ENCODE measurements at places on chromosomes 4 and X.

GRCh38 chr4:8330821-8331574 lies 61.4 kb downstream of the HTRA3 start:
- no peak for DNase-seq

- no peak for DNase-seq
Observed at GRCh38 chrX:17323397-17323796, 51.6 kb upstream of the NHS start.

DNA sequence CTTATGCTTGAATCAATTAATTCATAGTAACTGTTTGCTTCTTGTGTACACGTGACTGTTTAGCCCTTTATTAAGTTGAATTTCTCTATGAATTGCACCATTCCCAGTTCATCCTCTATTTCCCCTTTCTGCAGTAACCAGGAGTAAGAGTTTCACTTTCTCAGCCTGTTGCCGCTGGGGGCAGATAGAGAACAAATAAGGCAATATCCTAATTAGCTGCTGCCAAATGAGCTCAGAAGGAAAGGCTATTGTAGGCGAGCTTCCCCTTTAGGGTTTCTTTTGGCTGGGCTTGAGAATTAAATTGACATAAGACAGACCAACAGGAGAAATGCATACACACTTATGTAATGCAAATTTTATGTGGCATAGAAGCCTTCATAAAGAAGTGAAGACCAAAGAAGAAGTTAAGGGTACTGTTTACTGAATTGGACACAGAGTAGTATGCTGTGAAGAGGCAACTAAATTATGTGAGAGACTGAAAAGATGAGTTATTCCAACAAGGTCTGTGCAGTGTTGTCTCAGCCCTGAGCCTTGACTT lies 1594.7 kb downstream of the TECRL start:
- DNase-seq: no peak

- no peak for DNase-seq
Observed at GRCh38 chr4:135777361-135777760, 1575.8 kb upstream of the PABPC4L start.

DNA sequence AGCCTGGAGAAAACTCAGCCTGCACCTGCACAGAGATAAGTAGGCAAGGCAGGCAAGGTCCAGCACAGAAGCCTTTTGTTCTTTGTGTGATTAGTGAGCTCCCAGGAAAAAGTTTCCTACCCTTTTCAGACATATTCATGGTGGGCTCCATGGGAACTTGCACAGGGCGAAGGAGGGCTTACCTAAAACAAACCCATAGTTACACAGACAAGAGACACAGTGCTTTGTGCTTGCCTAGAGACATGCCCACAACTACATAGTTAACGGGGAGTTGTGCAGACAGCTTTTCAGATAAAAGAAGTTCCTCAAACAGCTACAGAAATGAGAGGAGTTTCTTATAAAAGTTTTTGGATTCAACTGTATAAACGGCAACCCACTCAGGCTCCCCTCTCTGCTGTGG lies 180.5 kb downstream of the GLUD2 start:
- no peak for DNase-seq

DNA sequence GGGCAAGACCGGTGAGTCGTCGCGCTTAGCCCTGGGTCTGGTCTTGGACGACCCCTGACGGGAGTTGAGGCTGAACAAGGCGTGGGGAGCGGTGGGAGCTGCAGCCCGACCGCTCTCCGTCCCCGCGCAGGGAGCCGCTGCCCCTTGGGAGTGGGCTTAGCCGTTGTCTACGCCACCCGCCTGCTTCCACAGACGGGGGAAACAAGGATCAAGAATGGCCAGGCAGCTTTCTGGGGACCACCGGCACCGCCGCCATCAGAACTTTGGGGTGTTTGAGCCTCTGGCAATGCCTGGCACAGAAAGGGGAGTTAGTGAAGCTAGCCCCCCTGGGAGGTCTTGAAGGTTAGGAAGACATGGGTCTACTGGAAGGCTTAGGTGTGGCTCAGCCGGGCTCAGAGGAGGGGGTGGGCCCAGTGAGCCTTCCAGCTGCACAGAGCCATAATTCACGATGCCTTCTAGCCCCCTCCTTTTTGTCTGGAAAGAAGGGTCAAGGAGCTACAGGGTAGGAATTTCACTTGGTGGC lies 583 bp downstream of the RASL11B start:
- no peak for DNase-seq

DNA sequence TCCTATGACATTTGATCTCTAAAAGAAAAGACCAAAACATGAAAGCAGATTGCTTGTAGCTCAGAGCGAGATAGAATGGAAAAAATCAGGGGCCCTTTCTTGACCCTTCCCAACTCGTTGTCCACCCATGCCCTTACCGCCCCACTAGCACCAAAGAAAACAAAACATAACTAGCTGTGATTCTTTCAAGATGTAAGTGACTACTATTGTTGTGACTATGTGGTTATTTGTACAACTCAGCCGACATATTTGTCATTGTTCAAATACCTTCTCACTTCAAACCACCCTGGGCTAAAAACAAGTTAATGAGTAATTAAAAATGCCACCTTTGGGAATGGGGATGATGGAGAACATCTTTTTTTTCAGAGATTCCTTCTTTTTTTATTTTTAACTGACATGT lies 171.2 kb upstream of the GPC4 start:
- no peak for DNase-seq
